ENCODE measurements at places on chromosomes 1 and 21.
A peak's percentile ranks its signal among the peaks of the same experiment; 100 is the strongest.

- DNase-seq = no peak
Observed at GRCh38 chr21:45839274-45839673, 142.3 kb upstream of the COL6A1 start.

- DNase-seq = no peak
Observed at GRCh38 chr1:57934745-57935144, 510.9 kb upstream of the DAB1 start.

DNA sequence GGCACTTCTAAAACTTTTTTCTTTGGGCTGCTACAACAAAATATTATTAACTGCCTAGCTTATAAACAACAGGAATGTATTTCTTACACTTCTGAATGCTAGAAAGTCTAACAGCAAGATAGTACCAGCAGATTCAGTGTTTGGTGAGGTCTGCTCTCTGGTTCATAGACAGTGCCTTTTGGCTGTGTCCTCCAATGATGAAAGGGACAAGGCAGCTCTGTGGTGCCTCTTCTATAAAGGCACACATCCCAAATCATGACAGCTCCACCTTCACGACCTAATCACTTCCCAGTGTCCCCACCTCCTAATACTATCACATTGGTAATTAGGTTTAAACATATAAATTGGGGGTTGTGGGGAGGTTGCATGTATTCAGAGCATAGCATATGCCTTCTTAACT is 9.5 kb downstream of the CFH start:
- no peak for DNase-seq

GRCh38 chr1:41174170-41174569 is 67.9 kb downstream of the SCMH1 start:
- DNase-seq = no peak

GRCh38 chr1:33797849-33798248 is 66.0 kb upstream of the HMGB4 start:
- no peak for DNase-seq

GRCh38 chr21:36804874-36805611 is 106.1 kb downstream of the SIM2 start:
- DNase-seq = no peak

GRCh38 chr1:245240648-245241165 is 85.9 kb downstream of the KIF26B start:
- no peak for DNase-seq

DNA sequence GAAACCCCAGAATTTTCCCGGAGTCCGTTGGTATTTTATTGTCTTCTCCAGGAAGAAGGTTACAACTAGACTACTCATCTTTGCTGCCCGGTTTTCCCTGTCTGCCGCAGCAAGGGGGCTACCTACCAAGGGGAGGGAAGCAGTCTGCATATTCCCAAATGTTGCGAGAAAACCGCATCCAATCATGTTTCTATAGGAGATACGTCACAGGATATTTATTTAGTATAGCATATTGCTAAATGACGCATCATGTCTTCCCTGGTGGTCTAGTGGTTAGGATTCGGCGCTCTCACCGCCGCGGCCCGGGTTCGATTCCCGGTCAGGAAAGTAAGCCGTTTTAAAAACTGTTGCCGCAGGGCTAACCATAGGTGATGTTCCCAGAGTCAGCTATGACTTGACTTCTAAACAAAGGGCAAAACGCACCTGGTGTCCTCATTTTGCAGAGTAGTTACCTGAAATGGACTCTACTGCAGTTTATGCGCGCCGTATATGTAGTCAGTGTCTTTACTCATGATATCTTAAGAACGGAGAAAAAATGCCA is 15.2 kb upstream of the ZNF692 start:
- peak; percentile 88 for DNase-seq

- DNase-seq = peak; percentile 5
Observed at GRCh38 chr21:15221799-15222386, 157.1 kb upstream of the NRIP1 start.

GRCh38 chr1:175920381-175920780 is 177.0 kb upstream of the TNR start:
- no peak for DNase-seq

GRCh38 chr1:228155596-228156514 is 6.1 kb downstream of the GJC2 start:
- DNase-seq = no peak

DNA sequence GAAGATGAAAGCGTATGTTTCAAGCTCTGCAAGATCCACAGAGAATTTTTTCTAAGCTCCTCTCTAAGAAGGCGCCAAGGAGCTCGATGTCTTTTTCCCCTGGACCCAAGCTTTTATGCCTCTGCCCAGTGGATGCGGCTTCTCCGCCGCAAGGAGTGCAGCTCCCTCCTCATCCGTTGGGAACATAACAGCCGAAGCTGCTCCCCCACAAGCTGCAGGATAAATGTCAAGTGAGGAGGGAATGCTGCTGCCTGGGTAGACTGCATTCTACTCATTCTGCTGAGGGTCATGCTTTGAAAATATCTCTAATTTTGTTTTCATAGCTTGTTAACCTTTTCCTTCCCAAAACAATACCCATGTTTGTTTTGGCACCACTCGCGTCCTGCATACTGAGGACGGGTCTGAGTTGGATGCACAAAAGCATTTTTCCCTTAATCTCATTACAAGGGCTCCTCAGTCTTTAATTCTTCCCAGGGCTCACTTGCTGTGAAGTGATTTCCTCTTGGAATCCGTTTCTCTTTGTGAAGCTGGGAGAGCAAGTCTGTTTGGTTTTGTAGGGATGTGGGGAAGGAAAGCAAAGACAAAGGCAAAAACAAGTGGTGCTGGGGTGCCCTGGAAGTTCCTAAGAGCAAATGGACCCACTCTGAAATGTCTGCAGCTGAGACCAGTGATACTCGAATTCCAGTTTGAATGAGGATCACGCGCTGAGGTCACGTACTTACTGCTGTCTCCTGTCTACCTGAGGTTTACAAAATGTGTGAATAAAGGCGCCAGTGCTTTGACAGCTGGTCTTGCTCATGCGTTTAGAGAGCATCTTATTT is 134.0 kb upstream of the IRF2BP2 start:
- peak; percentile 97 for DNase-seq

- no peak for DNase-seq
Observed at GRCh38 chr1:175034775-175035174, 11.6 kb upstream of the MRPS14 start.

DNA sequence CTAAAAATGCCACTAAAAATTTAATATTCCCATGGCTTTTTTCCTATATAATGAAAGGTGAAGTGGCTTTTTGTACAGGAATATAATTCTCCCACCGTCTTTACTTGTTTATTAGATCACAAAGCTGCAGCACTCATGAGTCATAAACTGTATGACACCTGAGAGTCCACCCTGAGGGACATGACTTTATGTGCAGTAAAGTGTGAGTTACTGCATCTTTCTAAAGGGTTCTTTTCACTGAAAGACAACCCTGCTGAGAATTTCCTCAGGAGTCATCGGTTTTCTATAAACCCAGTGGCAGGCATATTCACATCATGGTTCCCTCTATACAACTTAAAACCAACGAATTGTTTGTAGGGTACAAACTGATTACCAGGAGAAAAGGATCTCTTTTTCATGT is 77.4 kb downstream of the APP start:
- peak; percentile 42 for DNase-seq

DNA sequence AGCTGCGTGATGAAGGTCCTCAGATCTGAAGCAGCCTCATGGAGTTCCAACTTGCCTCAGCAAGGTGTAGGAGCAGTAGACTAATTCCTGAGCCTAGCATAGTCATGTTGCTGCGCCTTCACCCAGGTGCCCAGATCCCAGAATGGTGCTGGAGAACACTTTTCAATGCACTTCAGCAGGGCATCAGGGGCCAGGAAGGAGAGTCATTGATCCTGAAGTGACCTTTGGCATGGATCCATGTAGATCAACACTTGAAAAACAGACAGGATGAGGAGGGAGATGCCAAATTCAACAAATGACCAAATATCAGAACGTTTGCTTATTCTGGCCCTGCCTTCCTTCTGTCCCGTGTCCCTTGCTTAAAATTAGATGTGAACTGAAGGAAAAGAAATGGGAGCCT is 91.9 kb downstream of the LEPR start:
- DNase-seq = peak; percentile 81

- DNase-seq = no peak
Observed at GRCh38 chr1:231883382-231883781, 256.8 kb downstream of the DISC1 start.

GRCh38 chr1:222090103-222090502 is 348.2 kb upstream of the DUSP10 start:
- DNase-seq = no peak

DNA sequence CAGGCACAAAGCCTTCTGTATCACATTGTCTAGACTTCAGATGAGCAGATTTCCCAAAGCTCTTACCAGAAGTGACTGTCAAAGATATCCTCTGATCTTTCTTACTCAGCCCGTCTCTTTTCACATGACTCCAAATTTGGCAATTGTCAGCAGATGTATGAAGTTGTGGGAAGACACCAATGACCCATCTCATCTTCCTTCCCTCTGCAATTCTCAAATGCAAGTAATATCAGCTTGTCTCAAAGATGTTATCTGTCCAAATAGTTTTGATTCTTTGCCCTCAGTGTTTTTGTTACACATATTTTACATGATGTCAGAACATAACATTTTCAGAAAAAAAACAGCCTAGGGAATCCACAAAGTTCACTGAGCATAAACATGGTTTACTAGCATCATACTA is 45.1 kb upstream of the RGS2 start:
- no peak for DNase-seq

GRCh38 chr1:38677311-38677710 is 182.3 kb downstream of the RRAGC start:
- DNase-seq = no peak

DNA sequence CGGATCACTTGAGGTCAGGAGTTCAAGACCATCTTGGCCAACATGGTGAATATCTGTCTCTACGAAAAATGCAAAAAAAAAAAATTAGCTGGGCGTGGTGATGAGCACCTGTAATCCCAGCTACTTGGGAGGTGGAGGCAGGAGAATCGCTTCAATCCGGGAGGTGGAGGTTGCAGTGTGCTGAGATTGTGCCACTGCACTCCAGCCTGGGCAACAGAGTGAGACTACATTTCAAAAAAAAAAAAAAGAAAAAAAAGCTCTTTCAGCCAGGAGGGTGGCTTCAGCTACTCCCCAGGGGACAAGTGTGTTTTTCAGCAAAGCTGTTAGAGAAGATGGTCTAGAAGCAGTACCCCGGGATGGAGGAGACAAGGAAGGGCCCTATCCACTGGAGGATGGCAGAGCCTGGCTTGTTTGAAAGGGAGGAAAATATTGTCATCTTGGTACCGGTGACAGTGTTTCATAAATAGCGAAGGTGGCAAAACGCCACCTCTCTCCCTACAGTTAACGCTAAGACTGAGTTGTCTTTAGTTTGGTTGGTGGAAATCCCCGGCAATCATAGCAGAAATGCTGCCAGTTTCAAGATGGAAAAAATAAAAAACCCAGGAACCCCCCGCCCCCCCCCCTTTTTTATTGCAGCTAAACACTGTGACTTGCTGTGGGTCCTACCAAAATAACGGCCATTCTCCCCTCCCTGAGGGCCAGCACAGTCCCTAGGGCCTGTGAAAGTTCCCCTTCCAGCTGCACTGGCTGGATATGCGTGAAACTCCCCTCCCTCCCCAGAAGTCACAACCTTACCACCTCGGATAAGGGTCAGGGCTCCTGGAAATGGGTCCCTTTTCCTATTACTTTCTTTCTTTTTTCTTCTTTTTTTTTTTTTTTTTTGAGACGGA is 3.5 kb downstream of the PIK3CD start:
- no peak for DNase-seq

DNA sequence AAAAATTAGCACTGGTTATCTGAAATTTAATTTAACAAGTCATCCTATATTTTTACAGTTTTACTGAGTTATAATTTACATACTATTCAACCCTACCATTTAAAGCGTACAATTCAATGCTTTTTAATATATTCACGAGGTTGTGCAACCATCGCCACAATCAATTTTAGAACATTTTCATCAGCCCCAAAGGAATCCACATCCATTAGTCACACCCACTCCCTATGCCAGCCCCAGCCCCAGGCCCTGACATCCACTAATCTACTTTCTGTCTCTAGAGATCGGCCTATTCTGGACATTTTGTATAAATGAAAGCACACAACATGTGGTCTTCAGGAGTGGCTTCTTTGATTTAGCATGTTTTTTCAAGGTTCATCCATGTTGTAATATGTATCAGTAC is 134.7 kb downstream of the PSMG1 start:
- no peak for DNase-seq

DNA sequence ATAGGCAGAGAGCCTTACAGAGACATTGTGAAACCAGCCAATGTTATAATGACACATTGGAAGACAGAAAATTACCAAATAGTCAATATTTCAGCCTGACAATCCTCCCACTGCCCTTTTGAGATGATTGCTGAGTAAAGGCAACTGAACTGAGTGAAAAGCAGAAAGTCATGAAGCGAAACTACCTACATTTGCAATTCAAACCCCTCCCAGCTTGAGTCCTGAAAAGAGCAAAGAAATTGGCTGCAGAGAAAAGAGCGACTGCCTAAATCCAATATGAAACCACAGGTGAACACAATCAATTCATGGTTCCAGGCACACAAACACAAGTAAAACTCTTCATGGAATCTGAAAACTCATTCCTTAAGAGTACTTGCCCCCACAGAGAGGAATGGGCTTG is 143.4 kb upstream of the CHRM3 start:
- DNase-seq = no peak

GRCh38 chr21:42567214-42567555 is 53.5 kb downstream of the SLC37A1 start:
- DNase-seq = no peak

DNA sequence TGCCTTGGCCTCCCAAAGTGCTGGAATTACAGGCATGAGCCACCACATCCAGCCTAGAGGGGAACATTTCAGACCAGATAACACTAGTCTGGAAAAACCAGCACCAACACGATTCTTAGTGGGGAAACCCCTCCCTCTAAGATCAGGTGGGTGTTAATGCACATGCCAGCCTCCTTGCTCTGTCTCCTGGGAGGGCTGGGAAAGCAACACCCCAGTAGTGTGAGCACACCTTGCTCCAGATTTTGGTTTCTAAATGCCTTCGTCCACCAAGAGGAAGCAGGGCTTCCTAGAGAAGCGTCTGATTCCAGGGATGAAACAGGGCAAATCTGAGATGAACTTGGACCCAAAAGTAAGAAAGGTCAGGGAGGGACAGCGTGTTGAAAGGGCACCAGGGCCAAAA is 2.2 kb upstream of the KRTAP10-4 start:
- no peak for DNase-seq

DNA sequence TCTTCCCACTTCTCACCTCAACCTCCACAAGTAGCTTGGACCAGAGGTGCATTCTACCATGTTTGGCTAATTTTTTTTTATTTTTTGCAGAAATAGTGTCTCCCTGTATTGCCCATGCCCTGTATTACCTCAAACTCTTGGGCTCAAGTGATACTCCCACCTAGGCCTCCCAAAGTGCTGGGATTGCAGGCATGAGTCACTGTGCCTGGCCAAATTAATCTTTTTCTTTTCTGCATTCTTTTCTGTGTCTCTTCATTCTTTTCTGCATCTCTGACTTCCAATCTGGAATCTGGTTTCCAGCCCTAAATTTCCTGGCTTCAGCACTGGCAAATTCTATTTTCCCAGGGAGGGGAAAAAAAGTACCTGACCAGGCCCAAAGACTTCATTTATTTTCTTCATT is 31.2 kb upstream of the TACSTD2 start:
- no peak for DNase-seq

- no peak for DNase-seq
Observed at GRCh38 chr1:235105051-235106043, 23.3 kb downstream of the TOMM20 start.

GRCh38 chr1:231421546-231421970 is 529 bp downstream of the EGLN1 start:
- peak; percentile 69 for DNase-seq

GRCh38 chr1:102296116-102296515 is 299.4 kb upstream of the OLFM3 start:
- DNase-seq = no peak

- no peak for DNase-seq
Observed at GRCh38 chr1:3380469-3380868, 74.0 kb upstream of the ARHGEF16 start.
